ENCODE measurements at places on chromosomes 16 and 17. TPM values are rescaled to one million over a fixed set of nuclear protein-coding genes. Genes with fewer than 3 reads are reported as not detected.
A peak's percentile ranks its signal among the peaks of the same experiment; 100 is the strongest.

GRCh38 chr16:54937671-54938211 is 7.1 kb downstream of the IRX5 start:
- DNase-seq: no peak
- no peaks in the 10 kb centered on the region for H3K27me3 ChIP-seq
- H3K36me3 ChIP-seq: peaks cover 14% of the 10 kb centered on the region
- H3K4me3 ChIP-seq: no peak overlapping the region
- peaks cover 26% of the 10 kb centered on the region for H3K4me1 ChIP-seq
- H3K27ac ChIP-seq: no peak overlapping the region

DNA sequence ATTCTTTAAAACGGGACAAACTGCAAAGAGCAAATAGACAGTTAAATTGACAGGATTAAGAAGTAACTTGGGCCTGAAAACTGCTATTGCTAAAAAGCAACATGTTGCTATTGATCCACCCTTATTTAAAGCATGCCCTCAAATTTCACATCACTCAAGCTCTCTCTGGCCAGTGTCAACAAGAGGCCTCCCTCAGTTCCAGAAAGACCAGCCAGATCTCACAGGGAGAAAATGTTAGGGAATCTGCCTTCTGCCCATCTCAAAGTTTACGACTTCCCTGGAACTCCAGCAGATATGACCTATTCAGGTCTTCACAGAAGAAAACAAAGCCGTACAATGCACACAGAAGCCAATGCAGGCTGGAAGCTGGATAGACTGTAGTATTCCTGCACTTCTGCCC is 8.9 kb downstream of the CFAP20 start:
- peaks cover 47% of the 10 kb centered on the region for H3K4me1 ChIP-seq
- H3K27me3 ChIP-seq: no peaks in the 10 kb centered on the region
- H3K4me3 ChIP-seq: no peak overlapping the region

DNA sequence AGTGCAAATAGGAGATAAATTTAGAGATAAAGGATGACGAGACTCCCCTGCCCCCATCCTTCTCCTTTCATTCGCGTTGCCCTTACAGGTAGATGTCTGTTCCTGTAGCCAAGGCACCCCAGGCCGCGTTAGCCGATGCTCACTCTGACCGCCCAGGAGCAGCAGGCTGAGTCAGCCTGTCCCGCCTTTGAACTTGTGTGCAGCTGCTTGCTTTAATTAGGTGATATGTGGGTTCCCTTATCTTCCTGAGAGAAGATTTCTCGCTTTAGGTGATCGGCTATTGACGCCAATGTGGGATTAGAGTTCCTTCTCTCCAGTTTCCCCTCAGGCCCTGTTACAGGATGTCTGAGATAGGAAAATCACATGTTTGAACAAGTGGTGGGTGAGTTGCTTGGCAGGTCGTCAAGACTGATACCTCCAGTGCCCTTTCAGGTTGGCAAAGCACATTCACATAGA is 119.5 kb downstream of the MSI2 start:
- no peak overlapping the region for H3K27ac ChIP-seq
- H3K36me3 ChIP-seq: no peaks in the 10 kb centered on the region
- H3K4me1 ChIP-seq: peaks cover 11% of the 10 kb centered on the region
- no peaks in the 10 kb centered on the region for H3K27me3 ChIP-seq
- no peak overlapping the region for H3K4me3 ChIP-seq
- no peak for DNase-seq

DNA sequence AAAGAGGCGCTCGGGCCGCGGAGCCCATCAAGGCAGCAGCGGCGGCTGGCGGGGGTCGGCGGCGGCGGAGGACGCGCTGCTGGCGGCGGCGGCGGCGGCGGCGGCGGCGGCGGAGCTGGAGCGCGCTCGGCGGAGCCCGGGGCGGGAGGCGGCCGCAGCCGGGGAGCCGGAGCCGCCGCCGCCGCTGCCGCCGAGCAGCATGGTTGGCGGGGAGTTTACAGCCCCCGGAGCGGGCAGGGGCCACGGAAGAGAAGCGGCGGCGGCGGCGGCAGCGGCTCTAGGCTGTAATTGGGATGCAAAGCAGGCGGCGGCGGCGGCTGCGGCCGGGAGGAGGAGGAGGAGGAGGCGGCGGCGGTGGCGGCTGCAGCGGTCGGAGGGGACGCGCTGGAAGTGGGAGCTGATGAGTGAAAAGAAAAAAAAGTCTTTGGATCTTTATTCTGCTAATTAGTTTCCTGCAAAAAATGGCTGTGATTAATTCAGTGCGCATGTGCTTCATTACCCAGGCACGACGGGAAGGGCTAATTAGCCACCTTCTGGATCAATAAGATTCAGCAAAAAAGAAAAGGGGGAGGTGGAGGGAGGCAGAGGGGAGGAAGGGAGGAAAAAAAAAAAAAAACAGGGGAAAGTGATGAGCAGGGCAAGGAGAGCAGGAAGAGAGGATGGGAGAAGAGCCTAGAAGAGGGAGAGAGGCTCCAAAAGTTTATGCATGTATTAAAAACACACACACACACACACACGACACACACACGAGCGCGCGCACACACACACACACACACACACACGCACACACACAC is 10.9 kb upstream of the ZFHX3 start:
- H3K36me3 ChIP-seq: no peaks in the 10 kb centered on the region
- H3K4me3 ChIP-seq: peak overlapping the region; percentile 90
- H3K27me3 ChIP-seq: no peaks in the 10 kb centered on the region
- H3K4me1 ChIP-seq: peaks cover 27% of the 10 kb centered on the region
- peak; percentile 76 for DNase-seq

GRCh38 chr16:89905511-89906139 is 13.0 kb upstream of the MC1R start:
- peaks cover 5% of the 10 kb centered on the region for H3K4me1 ChIP-seq
- no peak overlapping the region for H3K27ac ChIP-seq
- H3K36me3 ChIP-seq: peaks cover 60% of the 10 kb centered on the region
- H3K27me3 ChIP-seq: no peaks in the 10 kb centered on the region

The NXN gene
- total RNA-seq: 6.0 TPM

The IL17C gene
- not detected for total RNA-seq
